ENCODE measurements at places on chromosomes 5 and 9.

- DNase-seq: no peak
These were observed at the start of gene SPINK14 for GRCh38 chr5:148168246-148168645. Gene SPINK14 (plus strand): TSS chr5:148168546. CDS start chr5:148169733, 1,187 bp downstream.

DNA sequence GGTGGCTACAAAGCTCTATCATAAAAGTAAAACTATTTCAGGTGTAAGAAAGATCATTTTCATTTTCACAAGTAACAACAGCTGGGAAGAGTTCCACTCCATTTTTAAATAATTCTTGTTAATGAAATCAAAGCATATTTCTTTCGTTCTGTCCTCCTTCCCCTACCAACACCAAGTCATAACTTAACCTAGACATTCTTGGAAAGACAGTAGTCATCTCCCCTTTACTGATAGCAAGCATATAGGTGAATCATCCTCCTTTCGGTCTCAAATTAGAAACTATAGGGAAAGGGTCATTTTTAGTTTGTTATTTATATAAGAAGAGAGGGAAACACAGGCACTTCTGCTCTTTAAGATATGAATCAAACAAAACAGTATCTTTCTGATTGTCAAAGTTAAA is 38.2 kb downstream of the MPDZ start:
- DNase-seq: no peak

DNA sequence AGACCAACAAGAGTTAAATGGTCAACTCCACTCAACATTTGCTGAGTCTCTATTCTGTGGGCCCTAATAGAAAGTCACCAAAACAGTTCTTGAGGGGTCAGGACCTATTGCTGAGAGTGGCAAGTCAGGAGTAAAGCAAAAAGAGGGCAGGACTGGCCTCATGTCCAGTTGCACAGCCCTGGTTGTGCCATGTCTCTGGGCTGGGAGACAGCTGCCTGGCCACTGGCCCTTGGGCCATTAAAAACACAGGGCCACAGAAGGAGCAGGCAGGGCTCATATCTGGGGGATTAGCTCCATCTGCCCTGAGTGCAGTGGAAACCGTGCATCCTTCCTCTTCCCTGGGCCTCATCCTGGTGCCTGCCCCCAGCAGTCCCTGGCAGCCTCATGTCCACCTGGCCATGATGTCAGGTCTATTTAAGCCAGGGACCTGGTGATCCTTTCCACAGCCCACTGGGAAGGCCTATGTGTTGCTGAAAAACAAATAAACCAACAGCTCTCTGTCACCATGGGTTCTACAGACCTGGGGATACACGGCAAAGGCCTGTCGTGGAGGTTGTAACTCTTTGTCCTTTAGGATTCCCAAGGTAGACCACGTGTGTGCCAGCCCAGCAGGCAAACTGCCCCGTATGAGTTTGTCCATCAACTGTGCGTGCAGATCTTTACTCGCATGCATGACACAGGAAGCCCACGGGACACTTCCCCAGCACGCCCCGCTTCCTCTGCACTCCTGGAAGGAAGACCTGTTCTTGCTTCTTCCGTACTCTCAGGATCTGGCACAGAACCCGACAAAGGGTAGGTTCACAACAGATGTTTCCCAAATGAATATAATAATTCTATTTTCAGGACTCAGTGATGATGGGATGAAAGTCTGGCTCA is 148.8 kb downstream of the MTX3 start:
- DNase-seq: no peak

DNA sequence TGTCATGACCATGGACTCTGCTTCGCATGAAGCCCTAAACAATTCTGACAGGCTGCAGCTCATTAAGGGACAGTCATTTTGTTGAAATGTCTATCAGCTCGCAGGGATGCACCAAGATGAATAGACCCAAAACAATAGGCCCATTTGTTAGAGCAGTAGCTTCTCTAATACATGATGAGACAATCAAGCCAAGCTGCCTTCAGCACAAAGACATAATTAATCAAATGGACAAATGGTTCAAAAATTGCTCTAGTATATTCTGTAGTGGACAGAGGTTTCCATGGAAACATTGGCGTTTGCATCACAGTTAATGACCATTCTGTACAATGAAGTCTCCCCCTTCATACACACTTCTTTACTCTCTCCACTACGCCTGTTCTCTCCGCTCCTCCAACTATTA is 274.6 kb downstream of the ANXA1 start:
- DNase-seq: no peak

DNA sequence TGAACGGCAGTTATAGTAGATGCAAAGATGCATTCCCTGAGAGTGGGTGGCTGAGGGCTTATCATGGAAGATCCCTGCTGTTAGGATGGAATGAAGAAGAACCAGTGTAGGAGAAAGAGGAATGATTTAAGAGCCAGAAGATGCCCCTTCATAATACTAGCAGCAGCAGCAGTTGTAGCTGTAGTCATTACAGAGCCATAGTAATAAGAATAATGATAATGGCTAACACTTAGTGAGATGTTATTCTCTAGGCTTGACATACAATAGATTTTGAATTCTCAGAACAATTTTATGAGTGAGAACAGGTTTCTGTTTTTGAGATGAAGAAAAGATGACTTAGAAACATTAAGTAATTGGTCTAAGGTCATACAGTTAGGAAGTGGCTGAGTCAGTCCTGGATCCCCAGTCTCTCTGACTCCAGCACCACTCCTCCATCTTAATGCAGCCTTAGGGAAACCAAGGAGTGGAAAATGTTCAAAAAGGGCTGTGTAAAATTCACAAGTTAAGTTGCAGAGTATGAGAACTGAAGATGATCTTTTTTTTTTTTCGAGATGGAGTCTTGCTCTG is 459.4 kb upstream of the SGCD start:
- no peak for DNase-seq

DNA sequence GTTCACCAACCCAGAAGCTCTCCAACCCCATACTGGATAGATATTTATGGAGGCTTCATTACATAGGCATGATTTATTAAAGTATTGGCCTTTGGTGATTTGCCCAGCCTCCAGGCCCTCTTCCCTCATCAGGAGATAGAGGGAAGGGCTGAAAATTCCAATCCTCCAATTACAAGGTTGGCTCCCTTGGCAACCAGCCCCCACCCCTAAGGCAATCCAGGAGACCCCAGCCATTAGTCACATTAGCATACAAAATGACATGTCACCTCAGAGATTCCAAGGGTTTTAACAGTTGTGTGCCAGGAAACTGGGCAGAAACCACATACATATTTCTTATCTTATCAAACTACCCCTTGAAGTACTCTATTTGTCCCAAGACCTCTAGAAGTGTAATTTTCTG is 210.0 kb downstream of the HINT1 start:
- DNase-seq: peak; percentile 6

DNA sequence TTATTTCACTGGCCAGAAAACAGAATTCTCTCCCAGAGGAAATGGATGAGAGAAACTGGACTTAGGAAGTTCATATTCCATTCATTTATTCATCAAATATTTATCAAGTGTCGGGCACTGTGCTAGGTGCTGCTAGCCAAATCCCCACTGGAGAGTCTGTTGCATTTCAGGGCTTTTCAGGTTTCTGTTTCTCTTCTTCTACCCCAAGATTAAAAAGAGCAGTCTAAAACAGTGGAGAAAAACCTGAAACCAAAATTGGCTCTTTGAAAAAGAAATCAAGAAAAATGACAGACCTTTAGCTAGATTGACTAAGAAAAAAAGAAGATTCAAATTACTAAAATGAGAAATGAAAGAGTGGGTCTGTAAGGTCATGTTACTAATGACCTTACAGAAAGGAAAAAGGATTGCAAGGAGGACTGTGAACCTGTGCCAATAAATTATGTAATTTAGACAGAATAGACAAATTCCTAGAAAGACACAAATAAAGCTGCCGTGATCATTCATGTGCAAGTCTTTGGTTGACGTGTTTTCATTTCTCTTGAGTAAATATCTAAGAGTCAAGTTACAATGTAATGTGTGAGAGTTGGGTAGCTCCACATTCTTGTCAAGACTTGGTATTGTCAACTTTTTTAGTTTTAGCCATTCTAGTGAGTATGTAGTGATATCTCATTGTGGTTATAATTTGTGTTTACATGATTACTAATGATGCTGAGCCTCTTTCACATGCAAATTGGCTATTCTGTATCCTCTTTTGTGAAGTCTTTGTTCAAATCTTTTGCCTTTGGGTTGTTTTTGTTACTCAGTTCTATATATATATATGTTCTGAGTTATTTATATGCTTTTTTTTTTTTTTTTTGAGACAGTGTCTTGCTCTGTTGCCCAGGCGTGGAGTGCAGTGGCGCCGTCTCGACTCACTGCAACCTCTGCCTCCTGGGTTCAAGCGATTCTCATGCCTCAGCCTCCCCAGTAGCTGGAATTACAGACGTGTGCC is 23.7 kb downstream of the SNX30 start:
- no peak for DNase-seq

- no peak for DNase-seq
These were observed 648.1 kb downstream of the ACTL7B start for GRCh38 chr9:108207561-108208165.

DNA sequence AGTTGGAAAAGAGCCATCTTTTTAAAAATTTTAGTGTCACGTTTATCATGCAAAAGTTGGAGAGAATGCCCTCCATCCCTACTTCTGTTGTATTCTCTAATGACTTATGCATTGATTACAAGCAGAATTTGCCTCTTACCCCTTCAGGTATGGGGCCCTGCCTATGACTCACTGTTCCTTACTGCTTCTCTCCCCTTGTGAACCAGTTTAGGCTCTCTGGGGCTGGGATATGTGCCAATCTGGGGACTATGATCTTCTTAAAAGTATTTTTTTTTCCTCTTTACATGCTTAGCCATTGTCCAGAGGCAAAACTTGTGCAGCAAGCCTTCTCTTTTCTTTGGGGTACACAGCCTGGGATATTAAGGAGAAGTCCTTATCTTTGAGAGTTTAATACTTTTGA is 37.4 kb downstream of the CAMK4 start:
- no peak for DNase-seq

DNA sequence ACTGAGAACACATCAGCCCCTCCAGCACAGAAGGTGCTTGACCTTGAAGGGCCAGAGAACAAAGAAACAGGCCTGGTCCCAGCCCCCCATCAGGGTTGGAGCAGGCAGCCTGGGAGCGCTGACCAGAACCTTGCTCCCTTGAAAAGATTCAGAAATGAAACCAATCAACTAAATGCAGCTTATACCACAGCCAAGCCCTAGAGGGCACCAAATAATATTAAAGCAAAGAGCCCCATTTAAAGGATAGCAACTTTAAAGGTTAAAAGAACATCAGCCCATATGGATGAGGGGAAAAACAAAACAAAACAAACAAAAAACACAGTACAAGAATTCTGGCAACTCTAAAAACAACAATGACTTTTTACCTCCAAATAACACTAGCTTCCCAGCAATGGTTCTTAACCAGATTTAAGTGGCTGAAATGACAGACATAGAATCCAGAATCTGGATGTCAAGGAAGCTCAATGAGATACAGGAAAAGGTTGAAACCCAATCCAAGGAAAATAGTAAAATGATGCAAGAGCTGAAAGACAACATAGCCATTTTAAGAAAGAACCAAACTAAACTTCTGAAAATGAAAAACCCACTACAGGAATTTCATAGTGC is 471.9 kb downstream of the MTRR start:
- no peak for DNase-seq

DNA sequence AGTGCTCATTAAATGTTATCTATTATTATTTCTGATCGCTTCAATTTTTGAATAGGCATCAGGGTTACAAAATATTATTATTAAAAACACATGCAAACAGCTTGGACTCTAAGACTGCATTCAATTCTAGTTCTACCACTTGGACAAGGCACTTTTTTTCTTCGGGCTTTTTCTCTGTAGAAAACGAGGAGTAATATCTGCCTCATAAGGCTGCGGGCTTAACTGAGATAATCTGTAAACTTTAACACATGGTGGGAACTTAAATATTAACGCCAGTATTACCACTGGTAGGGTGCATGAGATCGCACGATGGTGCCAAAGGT is 511 bp upstream of the SPDL1 start:
- no peak for DNase-seq

- DNase-seq: no peak
These were observed 3.5 kb downstream of the TMEM38B start for GRCh38 chr9:105697871-105698270.

DNA sequence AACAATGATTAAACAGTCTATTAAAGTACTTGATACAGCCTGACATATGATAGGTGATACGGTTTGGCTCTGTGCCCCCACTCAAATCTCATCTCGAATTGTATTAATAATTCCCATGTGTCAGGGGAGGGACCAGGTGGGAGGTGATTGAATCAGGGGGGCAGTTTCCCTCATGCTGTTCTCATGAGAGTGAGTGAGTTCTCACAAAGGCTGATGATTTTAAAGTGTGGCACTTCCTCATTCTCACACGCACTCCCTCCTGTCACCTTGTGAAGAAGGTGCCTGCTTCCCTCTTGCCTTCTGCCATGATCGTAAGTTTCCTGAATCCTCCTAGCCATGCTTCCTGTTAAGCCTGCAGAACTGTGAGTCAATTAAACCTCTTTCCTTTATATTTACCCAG is 40.1 kb upstream of the TARS1 start:
- DNase-seq: no peak

- no peak for DNase-seq
These were observed 37.0 kb upstream of the OSMR start for GRCh38 chr5:38808666-38809343.

DNA sequence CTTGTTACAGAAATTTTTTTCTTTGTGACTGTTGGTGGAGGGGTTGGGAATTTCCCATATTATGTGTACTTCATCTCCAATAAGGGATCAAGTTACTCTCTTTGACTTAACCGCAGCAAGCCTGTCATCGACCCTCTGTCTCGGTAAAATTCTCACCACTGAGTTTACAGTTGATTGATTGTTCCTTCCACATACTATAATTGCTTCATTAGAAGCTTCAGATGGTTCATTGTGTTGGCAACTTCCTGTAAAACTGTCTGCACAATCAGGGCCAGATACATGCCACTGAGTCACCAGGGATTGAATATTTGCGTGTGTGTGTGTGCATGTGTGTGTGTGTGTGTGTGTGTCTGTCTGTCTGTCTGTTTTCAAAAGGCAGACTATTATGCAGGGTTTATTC is 176.6 kb downstream of the ZNF462 start:
- DNase-seq: no peak

DNA sequence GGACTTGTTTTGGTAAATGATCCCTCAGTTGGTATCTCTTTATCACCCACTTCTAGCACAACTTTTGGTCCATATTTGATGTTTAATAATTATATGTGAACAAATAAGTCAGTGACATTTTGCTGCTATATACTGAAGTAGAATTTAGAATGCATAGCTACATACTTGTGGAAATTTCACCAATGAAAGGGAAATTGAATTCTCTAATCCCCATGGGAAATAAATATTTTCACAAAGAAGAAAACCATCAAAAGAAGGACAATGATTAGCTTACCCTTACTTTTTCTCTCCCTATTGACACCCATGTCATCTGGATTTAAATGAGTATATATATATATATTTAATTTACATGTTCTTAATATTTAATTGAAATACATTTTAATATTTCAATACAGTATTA is 94.3 kb upstream of the DAB2 start:
- no peak for DNase-seq

Measured in NT2/D1 (cell line).